AG08396 (cell line): ENCODE measurements at places on chromosomes 3 and 15.

DNA sequence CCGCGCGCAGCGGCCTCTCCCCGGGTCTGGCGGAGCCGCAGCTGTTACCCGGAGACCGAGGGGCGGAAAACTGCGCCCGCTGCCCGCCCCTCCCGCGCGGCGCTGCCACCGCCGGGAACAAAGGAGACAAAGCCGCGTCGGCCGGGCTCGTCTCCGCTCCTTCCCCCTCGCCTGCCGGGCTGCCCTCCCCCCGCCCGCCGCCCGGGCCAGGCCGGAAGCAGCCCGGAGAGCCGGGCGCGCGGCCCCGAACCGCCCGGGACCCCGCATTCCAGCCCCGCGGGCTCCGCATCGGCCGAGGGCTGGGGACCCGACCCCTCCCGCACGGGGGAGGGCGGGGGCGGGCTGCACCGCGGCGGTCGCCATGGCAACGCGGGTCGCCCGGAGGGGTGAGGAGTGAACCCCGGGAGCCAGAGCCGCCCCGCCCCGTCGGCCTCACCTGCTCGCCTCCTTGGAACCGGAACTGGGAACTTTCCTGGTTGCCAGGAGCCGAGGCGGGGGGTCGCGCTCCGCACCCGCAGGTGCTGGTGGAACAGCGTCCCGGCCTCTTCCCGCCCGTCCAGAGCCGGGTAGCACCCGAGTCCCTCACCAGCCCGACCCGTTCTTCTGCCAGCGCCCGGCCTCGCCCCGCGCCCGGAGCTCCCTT is 448 bp downstream of the PLXNB1 start:
- DNase-seq: peak; percentile 84

GRCh38 chr3:9019259-9019961 is 56.1 kb upstream of the RAD18 start:
- no peak for DNase-seq

- DNase-seq: no peak
Observed at GRCh38 chr3:81692766-81693165, 68.7 kb downstream of the GBE1 start.

DNA sequence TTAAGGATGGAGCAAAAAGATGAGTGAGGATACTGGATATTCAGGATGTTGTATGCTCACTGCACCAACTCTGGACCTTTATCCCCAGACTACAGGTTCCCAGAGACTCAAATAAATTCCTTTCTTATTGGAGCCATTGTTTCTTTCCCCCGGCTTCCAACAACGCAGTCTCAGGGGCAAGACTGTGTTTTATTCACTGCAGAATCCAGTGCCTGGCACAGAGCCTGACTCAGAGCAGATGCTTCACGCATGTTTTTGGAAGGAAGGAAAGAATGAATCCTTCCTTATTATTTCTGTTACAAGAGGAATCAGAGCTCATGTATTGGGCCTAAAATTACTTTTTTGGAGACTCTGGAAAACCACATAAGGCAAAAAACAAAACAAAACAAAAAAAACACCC is 96.0 kb upstream of the VGLL4 start:
- no peak for DNase-seq

DNA sequence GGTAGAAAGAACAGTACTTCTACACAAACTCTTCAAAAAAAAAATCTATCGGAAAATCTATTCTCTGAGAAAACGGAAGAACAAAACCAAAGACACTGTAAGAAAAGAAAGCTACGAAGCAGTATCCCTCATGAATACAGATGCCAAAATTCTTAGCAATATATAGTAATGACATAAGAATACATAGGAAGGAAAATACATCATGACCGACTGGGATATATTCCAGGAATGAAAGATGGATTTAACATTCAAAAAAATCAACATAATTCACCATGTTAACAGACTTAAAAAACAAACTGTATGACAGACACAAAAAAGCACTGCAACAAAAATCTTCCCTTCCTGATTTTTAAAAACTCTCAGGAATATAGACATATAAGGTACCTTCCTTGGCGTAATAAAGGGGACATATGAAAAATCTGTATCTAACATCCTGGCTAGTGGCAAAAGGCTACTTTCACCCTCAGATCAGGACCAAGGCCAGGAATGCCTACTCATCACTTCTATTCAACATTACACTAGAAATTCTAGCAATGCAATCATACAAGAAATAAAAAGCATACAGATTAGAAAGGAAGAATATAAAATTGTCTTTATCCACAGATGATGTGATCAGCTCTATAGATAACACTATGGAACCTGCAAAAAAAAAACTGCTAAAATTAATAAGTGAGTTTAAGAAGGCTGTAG is 77.6 kb upstream of the XXYLT1 start:
- DNase-seq: no peak

DNA sequence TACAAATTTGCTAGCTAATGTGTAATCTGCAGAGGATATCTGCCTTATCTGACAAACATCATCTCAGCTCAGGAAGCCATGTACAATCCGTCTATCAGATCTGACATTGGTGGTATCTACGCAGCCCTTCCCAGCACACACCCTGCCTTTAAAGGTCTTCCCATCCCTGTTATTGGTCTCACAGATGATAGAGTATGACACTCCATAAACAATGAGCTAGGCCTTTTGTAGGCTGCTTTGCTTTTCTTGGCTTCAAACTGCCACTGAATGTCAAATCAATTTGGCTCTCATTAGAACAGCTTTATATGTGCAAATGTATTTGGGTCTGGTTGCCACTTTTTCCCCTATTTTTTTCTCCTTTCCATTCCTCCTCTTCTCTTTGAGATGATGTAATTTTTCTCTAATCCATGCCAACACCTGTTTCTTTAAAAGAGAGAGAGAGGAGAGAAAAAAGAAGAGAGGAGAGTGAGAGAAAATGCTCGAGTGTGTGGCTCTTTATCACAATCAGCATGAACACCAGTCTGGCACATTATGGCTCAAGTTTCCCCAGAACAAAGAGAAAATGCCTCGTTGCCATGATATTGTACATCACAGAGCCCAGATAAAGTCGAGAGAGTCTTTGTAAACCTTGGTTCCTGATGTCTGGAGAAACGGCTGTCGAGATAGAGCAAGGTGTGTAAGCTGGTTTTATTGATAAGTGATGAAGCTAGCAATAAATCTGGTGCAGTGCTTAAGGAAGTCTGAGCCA is 80.8 kb upstream of the DPH6 start:
- DNase-seq: no peak

DNA sequence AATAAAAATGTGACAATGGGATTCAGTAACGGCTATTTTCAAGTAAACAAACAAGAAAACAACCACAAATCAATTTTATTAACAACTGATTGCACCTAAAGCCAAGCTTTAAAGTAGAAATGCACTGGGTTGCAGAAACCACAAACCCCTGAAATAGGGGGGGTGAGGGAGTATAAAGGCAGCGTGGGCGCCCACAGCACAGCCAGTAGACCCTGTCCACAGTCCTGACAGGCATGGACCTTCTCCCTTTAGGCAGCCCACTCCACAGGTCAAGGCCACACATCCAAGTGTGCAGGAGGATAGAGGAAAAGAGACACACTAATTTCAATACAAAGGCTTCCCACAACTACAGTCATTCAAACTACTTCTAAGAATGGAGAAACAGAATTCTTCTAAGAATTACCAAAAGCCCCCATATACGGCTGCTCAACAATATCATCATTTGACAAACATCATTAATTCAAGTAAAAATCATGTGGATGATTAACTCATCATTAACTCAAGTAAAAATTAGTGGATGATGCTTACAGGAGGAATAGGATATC is 48.7 kb downstream of the CHSY1 start:
- no peak for DNase-seq

GRCh38 chr3:178749471-178749870 is 213.2 kb downstream of the KCNMB2 start:
- DNase-seq: no peak

DNA sequence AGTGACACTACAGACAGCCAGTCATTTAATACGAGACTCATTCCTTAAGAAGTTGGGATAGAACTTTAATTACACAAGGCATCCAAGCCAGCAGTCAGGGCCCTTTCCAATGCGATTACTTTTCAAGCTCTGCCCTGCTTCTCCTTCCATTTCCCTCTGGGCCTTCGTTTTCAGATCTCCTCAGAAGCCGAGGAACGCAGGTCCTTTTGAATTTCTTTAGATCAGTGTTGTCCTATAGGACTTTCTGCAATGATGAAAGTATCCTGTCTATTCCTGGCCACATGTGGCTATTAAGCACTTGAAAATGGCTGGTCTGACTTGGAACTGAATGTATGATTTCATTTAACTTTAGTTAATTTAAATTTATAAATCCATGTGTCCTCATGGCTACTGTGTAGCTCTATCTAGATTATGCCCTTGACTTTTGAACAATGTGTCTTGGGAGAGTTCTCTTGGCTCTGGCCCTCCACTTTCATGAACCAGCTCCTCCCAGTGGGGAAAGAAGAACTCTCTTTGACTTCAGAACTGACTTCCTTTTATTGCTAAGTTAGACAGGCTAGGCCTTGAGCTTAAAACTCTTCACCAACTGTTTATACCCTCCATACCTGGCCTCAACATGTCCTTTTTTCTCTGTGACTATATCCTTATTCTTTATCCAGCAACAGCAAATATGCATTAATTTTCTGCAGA is 22.6 kb downstream of the TGFBR2 start:
- no peak for DNase-seq
